Stomach (tissue), 19 donors: ENCODE measurements at places on chromosomes 5 and 9. TPM values are rescaled to one million over a fixed set of nuclear protein-coding genes. Genes with fewer than 3 reads are reported as not detected.

DNA sequence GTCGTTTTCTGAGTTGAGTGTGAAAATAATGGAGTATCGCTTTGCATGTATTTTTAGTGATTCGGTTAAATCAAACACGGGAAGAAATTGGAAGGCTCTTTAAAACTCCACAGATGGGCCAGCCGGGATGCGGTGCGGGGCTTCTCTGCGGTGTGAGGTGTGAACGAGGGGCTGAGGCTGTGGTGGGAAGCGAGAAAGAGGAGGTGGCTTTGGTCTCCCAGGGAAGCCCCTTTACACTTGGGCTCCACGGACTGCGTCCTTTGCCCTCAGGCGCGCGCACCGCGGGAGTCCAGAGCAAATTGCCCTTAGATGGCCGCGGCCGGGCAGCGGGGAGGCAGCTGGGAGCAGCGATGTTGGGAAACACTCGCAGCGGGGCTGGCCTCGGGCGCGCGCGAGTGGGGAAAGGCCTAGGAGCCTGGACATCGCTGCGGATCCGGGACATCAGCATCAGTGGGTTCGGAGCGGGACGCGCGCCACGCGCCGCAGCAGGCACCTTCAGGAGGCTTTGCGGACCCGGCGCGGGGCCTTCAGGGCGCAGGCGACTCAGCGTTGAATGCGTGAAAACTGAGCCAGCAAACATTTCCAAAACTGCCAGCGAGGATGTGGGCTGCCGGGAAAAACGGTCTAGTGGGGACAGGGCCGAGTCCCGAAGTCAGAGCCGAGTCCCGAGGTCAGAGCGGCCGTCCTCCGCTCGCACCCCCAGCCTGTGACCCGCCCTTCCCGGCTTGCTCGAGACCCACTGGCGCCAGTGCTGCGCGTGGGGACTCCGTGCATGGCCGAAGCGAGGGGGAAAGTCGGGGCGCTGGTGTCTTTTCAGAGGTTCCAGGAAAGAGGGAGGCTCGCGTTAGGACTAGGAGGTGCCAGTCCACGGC lies 6.5 kb downstream of the IRX1 start:
- peaks cover 37% of the 10 kb centered on the region for H3K4me1 ChIP-seq
- no peak overlapping the region for H3K27ac ChIP-seq
- no peaks in the 10 kb centered on the region for H3K36me3 ChIP-seq
- no peak for DNase-seq

The TSLP gene
- 2.6 TPM for total RNA-seq

- no peaks in the 10 kb centered on the region for H3K36me3 ChIP-seq
- peak overlapping the region; percentile 23 for H3K27ac ChIP-seq
- peak; percentile 71 for DNase-seq
- H3K27me3 ChIP-seq, result peaks cover 29% of the 10 kb centered on the region
- peaks cover 8% of the 10 kb centered on the region for H3K4me1 ChIP-seq
These were observed 18.7 kb downstream of the CPLX2 start for GRCh38 chr5:175889910-175890684.

DNA sequence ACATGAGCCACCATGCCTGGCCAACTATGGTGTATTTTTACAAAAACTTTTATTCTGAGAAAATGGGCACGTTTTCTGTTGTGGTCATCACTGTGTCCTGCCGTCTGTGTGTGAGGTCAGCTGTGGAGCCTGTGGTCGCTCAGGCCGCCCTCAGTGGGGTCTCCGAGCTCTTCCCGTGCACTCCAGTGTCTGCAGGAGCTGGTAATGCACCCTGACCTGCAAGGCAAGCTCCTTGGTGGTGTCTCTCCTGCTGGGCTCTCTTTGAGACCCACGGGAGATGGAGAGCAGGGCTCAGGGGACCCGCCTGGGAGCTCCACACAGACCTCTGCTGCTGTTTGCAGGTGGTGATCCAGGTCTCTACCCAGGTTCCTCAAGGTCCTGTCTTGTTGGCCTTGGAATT lies 9.6 kb upstream of the AHRR start:
- no peaks in the 10 kb centered on the region for H3K4me1 ChIP-seq
- peaks cover 96% of the 10 kb centered on the region for H3K36me3 ChIP-seq
- no peaks in the 10 kb centered on the region for H3K27me3 ChIP-seq
- no peak overlapping the region for H3K27ac ChIP-seq
- no peak for DNase-seq

The LRRC70 gene
- total RNA-seq, result 13.4 TPM

DNA sequence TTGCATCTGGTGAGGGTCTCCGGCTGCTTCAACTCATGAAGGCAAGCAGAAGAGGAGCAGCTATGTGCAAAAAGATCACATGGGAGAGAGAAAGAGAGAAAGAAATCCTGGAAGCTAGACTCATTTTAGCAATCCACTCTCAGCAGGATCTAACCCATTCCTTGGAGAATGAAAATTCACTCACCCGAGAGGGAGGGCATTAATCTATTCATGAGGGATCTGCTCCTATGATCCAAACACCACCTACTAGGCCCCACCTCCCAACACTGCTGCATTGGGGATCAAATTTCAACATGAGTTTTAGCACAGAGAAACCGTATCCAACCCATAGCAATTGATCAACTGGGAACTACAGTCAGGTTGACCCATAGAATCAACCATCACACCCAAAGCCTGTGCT lies 98.1 kb upstream of the SV2C start:
- H3K4me3 ChIP-seq, result no peak overlapping the region
- H3K36me3 ChIP-seq, result no peaks in the 10 kb centered on the region
- H3K4me1 ChIP-seq, result no peaks in the 10 kb centered on the region
- no peaks in the 10 kb centered on the region for H3K27me3 ChIP-seq
- DNase-seq, result no peak
